GM12891 (cell line): ENCODE measurements at places on chromosomes 3 and 15.

DNA sequence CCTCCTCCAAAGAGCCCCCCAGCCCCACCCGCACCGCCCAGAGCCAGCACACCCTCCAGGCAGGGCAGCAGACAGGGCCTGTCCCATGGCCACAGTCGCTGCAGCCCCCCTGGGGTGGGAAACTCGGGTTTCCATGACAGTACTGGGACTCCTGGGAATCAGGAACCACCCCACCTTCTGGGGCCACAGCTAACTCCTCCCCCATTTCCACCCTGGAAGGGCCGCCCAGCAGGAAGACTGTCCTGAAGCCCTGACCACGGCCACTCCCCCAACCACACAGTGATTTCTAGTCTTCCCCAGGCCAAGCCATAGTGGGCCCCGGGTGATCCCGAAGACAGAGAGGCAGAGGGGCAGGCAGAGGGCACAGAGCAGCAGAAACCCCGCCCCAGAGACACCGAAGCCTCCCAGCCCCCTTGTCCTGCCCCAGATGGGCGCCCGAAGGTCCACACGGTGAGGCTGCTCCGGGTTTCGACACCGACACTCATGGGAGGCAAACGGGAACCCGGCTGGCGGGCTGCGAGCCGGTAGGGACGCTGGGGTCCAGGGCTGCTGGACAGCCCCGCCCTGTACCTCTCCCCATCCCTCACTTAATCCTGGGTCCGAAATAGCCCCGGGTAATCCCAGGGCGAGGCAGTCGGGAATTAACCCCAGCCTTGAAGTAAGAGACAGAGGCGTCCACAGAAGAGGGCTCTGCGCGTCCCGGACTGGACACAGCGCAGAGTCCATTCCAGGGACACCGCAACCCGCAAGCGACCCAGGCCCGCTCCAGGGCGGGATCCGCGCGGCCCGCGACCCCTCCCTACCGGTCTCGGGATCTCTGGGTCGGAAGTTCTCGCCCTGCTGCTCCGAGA lies 138.4 kb downstream of the NUP210 start:
- no peak for DNase-seq

GRCh38 chr3:12384451-12385233 lies 95.8 kb downstream of the PPARG start:
- DNase-seq, result no peak

- no peak for DNase-seq
These were observed 1.5 kb upstream of the RPLP1 start for GRCh38 chr15:69450968-69451695.

DNA sequence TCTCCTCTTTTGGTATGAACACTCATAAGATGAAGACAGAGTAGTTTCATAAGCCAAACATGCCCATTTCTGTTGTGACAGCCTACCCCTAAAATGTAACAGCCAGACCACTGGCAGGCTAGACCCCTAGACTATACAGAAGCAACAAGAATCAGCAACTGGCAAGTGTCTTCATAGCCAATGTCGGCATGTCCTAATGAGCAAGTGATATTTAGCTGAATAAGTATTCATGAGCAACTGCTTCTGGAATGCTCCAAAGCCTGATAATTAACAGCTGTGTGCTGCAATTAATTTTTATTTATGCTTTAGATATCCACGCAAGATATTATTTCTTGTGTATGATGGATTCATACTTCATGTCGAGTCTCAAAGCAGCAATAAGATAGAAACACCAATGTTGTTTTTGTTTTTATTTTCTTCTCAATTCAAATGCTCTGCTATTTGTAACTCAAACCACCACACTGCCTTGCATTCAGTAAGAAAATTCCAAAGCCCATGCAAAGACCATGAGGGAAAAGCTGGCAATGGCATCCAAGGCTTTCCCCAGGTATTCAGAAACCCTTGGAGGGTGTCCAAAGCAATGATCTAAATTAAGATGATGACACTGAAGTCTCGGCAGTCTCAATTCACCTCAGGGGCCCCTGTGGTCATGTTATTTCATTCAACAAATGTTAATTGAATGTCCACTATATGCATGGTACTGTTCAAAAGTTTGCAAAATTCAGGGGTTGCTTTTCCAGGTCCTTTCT lies 167.7 kb upstream of the NECTIN3 start:
- no peak for DNase-seq

DNA sequence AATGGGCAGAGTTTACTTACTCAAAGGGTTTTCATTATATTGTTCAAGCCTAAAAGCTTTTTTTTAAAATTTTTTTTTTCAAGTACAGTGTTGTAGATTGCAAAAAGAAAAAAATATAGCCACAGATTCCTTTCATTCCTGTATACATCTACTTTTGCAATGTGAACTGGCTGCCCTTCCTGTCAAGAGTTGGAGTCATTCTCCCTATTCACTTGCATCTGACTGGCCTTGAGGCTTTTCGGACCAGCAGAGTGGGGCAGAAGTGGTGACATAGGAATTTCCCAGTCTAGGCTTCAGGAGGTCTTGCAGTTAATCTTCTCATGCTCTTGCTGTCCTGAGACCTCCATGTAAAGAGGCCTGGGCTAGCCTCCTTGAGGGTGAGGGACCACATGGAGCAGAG lies 218.3 kb upstream of the CFAP20DC start:
- no peak for DNase-seq
